ENCODE measurements at places on chromosomes 2 and 18.

GRCh38 chr18:70333316-70333715 is 44.5 kb downstream of the SOCS6 start:
- DNase-seq: no peak

- no peak for DNase-seq
Measured at GRCh38 chr2:178229927-178230326, 35.6 kb downstream of the OSBPL6 start.

GRCh38 chr2:218081695-218082094 is 12.6 kb downstream of the RUFY4 start:
- DNase-seq: no peak

DNA sequence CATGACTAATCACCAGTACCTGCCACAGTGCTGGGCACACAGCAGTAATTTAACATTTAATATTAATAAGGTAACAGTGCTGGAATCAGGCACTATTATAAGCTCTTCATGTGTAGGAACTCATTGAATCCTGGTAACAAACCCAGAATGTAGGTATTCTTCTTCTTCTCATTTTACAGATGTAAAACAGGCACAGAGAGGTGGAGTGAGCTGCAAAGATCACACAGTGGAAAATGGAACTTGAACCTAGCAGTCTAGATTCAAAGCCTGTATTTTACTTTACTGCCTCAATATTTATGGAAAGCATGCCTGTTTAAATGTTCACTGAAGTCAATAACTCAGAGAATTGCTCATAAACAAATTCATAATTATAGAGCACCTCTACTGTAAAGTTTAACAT is 3.7 kb upstream of the VAPA start:
- DNase-seq: no peak

DNA sequence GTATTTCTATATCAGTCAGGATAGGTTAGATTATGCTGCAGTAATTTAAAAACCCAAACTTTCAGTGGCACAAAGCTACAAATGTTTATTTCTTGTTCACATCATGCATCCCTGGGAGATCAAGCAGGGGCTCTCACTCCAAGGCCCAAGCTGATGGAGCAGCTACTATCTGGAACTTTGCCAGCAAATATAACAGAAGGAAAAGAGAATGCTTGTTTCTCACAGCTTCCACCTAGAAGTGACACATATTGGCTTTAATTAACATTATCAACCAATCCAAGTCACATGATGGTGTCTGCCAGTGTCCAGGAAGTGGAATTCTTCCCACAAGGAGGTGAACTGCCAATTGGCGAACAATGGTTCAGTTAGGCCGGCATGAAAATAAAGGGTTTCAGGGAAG is 306.9 kb downstream of the BCL11A start:
- no peak for DNase-seq

DNA sequence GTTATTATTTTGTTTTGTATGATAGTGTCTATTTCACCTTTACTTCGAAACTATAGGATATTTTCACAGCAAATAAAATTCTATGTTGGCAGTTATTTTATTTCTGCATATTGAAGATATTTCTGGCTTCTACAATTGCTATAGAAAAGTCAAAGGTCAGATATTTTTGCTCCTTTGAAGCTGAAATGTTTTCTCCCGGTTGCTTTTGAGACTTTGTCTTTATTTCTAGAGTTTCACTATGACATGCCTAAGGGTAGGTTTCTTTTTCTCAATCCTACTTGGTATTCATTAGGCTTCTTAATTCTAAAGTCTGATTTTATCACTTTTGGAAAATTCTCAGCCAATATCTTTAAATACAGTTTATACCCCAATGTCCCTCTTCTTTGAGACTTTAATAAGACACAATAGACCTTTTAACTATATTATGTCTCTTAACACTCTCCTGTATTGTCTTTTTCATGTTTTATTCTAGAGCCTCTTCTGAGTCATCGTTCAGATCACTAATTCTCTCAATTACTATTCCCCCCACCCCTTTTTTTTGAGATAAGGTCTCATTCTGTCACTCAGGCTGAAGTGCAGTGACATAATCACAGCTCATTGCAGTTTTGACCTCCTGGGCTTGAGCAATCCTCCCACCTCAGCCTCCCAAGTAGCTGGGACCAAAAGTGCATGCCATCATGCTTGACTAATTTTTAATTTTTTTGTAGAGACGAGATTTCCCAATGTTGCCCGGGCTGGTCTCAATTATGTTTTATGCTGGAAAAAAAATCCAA is 50.5 kb downstream of the USP37 start:
- no peak for DNase-seq

DNA sequence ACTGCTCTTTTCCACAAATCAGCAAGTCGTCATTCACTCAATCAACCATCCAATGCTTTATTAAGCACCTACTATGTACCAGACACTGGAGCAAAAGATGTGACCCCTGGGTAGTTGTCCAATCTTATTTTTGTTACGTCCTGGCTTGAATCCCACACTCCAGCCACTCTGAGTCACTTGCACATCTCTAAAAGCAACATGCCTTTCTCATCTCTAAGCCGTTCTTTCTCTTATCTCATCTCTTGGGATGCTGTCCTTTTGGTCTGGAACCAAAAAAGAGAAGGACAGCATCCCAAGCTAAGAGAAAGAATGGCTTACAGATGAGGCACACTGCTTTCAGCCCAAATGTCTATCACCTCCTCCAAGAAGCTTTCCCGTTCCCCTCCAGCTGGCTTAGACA is 58.8 kb downstream of the RNF152 start:
- no peak for DNase-seq

DNA sequence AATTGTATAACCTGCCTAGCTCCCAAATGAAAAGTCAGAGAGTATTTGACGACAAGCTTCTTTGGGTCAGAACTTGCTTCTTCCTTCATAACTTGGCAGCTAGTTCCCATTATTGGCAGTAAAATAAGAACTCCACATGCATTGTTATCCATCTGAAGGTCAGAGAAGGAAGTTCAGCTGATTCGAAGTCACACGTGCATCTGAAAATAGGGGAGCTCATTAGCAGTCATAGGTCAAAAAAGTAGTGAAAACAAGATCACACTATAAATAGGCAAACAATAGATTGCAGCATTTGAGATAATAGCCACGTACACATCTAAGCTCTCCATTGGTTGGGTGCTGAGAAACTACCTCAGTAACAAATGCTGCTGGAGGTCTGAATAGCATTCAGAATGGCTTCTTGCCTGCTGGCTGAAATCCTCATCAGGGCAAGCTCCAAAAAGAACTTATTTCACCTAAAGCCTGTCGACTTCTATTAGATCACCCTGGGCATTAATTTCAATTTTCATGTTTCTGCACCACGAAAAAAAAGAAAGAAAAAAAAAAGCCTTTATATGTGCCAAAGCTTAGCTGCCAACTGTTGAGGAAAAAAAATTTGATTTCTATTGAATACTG is 1492.9 kb upstream of the CELF4 start:
- no peak for DNase-seq

DNA sequence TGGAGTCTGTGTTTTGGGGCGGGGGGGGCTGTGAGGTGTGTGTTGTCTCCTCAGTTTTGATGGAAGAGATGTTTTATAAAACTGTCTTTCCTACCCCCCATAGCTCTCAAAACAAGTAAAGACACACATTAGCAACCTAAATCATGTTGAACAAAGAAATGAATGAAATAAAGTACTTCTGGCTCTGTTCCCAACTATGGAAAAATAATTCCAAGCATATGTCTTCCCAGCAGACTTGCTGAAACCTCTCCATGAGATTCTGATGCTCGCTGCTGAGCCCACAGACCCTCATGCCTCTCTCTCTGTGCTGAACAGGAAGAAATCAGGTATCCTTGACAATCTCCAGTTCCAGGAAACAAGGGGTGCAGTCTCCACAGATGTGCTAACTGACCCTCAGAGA is 226.7 kb upstream of the KLHL29 start:
- DNase-seq: no peak

DNA sequence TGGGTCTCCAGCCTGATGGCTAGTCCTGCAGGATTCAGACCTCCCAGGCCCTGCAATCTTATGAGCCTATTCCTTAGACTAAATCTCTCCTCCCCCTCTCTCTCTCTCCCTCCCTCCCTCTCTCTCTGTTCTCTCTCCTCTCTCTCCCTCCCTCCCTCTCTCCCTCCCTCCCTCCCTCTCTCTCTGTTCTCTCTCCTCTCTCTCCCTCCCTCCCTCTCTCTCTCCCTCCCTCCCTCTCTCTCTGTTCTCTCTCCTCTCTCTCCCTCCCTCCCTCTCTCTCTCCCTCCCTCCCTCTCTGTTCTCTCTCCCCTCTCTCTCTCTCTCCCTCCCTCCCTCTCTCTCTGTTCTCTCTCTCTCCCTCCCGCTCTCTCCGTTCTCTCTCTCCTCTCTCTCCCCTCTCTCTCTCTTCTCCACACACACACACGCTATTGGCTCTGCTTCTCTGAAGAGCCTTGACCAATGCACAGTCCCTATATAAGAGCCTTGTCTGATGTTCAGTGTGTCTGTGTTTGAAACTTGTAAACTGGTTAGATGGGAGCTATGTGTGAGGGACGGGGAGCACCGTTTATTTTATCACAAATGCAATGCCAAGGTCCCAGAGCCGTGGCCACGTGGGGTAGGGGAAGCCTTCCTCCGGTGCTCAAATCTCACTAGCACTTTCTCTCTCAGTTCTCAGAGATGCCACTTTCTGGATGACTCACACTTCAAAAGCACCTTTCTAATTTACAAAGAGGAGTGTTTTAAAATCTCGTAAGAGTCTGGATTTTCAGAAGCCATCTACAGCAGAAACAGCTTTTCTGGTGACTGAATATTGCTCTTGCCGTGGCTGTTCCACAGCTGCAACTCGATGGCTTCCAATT is 9.4 kb upstream of the PRLH start:
- DNase-seq: no peak

- no peak for DNase-seq
Measured at GRCh38 chr2:231228974-231229529, 30.6 kb downstream of the ARMC9 start.

DNA sequence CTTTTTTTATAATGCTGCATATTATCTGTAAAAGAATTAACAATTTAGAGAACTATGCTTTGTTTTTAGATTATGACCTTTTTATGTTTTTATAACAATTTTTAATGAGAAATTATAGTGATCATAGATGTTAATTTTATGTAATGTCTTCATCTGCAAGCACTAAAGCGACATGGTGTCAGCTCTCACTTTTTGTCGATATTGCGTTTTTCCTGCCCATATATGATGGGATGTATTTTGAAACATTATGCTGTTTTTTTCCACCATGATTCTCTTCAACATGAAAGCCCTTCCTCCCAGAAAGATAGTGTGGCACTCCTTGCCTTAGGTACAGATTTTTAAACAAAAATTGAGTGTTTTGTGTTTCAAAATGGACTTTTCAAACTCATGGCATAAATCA is 104.3 kb downstream of the KCNH7 start:
- no peak for DNase-seq

DNA sequence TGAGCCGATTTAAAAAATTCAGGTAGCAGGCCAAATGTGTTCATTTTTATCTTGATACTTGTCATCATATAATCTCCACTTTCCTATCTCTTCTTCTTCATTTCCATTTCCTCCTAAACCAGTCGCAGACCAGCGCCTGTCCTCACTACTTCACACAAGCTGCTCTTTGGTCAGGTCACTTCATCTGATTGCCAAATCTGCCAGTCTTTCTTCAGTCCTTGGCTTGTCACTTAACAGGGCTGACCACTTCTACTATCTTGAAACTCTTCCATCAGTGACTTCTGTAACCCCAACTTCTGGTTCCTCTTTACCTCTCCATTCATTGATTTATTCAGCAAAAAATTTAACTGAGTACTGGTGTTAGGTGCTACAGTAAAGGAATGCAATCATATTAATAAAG is 18.0 kb upstream of the SPRED2 start:
- no peak for DNase-seq

GRCh38 chr18:49082714-49083688 is 132.2 kb upstream of the SMAD7 start:
- DNase-seq: no peak

Data from H1 (cell line).